ENCODE measurements at places on chromosomes 5 and 9. TPM values are rescaled to one million over a fixed set of nuclear protein-coding genes. Genes with fewer than 3 reads are reported as not detected.

SLC35D2 gene
- total RNA-seq = 23.0 TPM

WNT8A gene
- not detected for total RNA-seq

NKD2 gene
- 23.2 TPM for total RNA-seq

RNF38 gene
- total RNA-seq = 11.5 TPM

KCNV2 gene
- total RNA-seq = not detected

NR2F1-AS1 gene
- 2.6 TPM for total RNA-seq

CCDC183 gene
- 0.21 TPM for total RNA-seq

TAS2R1 gene
- not detected for total RNA-seq

ISCA1 gene
- total RNA-seq = 50.7 TPM

INSYN2B gene
- total RNA-seq = 0.16 TPM

HOMER1 gene
- total RNA-seq = 6.1 TPM

LCN10 gene
- not detected for total RNA-seq

ZMAT2 gene
- 91.2 TPM for total RNA-seq

GRXCR2 gene
- total RNA-seq = not detected

BNIP1 gene
- total RNA-seq = 15.0 TPM

ACOT12 gene
- total RNA-seq = 0.08 TPM

OR1L1 gene
- not detected for total RNA-seq

FAM221B gene
- total RNA-seq = not detected

OR13C2 gene
- total RNA-seq = not detected

MSX2 gene
- 3.6 TPM for total RNA-seq

PCDHGB5 gene
- total RNA-seq = 2.5 TPM

SEMA6A gene
- total RNA-seq = 0.15 TPM
